ENCODE measurements at places on chromosomes 11 and 22.
A peak's percentile ranks its signal among the peaks of the same experiment; 100 is the strongest.

GRCh38 chr11:125514336-125515101, 18.5 kb upstream of the FEZ1 start:
- no peak for DNase-seq

- DNase-seq, result no peak
Measured at GRCh38 chr22:49934160-49934890, 15.9 kb downstream of the CRELD2 start.

DNA sequence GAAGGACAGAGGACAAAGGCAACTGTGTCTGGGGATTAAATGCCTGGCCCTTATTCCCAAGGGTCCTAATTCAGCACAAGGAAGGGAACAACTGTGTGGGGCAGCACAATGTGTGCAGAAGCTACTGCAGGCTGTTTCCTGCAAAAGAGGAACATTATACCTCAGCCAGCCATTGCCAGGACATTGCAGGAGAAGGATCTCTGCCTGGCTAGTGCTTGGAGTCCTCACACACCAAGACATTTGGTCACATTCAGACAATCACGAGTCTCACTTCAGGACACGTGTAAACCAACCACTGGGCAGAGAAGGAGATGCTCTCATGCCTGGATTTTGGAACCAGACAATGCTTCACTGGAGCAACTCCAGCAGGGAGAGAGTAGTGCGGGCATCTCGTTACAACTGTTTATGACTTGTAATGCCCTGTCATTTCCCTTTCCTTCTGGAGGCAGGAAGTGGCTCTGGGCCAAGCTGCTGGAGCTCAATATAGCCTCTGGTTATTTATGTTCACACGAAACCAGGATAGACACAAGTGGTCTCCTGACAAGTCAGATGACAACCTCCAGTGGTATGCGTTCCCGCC, 23.9 kb upstream of the ZC3H12C start:
- peak; percentile 84 for DNase-seq

DNA sequence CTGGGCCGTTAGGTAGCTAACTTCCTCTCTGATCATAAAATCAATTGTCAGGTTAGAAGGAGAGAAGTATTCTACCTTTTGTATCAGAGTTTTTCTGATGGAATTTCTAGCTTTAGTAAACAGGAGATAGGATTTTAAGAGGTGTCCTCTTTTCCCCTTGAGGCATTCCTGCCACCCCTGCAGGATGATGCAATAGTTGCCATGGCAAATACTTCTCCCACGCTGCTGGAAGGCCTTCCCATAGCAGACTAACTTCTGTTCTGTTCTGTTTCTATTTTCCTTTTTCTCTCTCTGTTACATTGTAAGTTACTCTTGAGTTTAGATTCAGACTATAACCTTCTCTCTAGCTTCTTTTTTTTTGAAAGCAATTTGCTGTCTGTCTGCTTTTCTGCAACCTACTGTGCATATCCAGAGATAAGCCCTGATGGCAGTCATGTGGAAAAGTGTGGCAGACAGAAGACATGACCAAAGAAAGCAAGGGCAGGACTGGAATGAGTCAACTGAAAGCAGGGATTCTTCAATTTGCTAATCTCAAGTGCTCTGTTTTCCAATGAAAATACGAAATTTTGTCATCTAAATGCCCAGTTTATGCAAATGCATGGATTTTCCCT, 679.1 kb downstream of the DLG2 start:
- no peak for DNase-seq

DNA sequence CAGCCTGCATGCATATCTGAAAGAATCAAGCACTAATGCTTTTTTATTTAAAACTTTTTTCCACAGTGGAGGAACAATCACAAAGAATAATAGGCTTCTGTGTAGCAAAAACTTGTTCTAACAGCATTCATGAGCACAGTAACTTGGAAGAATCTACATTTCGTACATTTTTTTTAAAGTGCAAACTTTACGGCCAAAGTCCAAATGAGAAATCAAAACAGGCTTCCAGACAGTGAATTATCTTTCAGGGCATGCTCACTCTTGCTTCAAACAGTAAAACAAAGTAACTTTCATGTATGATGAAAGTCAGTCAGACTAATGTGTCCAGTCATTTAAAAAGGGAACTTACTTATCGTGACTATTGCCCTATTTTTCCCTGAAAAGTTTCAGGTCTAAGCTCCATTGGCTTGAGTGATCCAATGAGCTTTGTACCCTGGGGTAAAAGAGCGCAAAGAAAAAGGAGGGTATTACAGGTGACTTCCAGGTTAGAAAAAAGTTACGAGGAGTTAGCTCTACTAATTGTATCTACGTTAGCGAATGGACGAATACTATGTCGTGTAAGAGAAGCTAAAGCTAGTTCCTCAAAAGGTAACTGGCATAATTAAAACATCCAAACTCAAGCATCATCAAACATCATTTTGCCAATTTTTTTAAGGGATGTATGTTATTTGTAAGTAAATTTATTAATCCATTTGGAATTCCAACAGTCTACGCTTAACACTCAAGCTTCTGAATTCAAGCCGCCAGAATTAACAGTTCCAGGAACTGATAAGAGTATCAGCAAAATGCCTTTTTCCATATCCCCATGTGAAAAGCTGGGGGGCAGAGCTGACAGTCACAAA, 1.7 kb downstream of the PICALM start:
- no peak for DNase-seq

DNA sequence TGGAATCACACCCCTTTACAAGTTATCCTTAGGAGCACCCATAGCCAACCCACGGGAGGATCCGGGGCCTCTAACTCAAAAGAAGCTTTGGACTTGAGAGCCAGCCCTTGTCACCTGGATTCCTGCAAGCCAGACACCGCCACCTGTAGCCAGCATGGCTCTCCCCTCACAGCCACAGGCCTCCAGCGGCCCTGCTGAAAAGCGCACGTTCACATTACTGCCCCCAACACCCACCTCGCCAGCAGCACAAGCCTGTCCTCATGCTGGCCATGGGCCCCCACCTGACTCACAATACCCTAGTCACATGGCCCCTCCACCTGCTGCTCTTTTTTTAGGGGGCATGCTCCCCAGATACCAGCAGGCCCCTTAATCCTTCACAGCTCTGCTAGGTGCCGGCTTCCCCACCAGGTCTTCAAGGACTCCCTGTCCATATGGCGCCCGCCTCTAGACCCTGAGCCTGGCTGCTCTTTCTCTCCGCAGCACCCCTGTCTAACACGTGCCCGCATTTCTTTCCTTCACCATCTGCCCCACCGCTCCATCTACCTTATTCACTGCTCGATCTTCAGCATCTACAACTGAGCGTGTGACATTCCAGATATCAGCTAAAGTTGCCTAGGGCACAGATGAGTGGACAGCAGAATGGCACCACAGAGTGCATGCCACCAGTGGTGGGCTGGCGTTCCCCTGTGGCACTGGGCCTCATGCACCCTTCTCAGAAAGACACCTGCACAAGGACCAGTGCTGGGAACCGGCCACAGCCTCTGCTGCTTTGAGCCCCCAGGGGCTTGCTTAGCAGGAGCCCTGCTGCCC, 6.6 kb downstream of the CARS1 start:
- DNase-seq, result no peak

DNA sequence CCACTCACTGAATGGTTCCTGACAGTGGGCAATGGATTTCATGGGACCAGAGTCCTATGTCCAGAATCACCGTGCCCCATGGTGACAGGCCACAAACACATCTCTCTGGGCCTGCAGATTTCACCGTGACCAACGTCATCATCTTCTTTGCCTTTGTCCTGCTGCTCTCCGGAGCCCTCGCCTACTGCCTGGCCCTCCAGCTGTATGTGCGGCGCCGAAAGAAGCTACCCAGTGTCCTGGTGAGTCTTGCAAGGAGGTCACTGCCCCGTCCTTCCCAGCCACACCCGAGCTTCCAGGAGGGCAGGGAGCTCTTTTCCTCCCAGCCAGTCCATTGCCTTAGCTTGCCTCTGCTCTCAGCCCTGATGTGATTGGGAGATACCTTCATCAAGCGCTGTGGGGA, 9.3 kb downstream of the IL10RA start:
- DNase-seq, result no peak

GRCh38 chr11:34316347-34317035, 41.3 kb downstream of the ABTB2 start:
- no peak for DNase-seq

GRCh38 chr22:17095538-17095937, 10.7 kb downstream of the IL17RA start:
- no peak for DNase-seq

GRCh38 chr11:86949995-86950660, 5.1 kb downstream of the FZD4 start:
- DNase-seq, result no peak

GRCh38 chr22:27996981-27997380, 77.9 kb upstream of the PITPNB start:
- no peak for DNase-seq

DNA sequence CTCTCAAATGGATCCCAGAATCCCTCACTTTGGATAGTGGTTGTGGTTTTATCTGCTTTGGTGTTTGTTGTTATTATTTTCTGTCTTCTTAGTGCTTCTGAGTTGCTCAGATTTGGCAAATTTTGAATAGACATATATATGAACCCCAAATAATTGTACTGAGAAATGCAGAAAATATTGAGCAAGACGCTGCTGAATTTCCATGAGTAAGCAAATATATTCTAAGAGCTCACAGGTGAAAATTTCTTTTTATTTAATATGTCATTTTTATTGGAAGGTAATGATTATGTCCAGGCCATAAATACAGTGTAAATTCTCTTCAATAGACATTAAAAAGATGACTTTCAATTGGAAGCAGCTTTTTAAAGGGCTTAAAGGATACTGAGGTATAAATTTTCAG, 152.1 kb downstream of the FAT3 start:
- DNase-seq, result no peak

DNA sequence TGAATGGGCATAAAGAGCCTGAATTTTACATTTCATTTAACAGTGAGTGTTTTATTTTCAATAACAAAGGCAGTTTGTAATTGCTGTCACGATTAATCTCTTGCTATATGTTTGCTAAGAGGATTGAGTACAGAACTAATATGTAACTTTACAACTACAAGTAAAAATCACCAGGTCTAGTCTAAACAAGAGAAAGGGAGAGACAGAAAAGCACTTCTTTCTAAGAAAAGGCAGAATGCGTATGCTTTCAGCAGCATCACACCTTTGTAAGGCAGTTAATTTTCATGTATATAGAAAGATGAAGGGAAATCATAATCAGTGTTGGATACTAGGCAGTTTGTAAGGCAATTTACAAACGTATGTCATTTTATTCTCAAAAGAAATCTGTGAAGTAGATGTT, 169.8 kb downstream of the NELL1 start:
- no peak for DNase-seq

DNA sequence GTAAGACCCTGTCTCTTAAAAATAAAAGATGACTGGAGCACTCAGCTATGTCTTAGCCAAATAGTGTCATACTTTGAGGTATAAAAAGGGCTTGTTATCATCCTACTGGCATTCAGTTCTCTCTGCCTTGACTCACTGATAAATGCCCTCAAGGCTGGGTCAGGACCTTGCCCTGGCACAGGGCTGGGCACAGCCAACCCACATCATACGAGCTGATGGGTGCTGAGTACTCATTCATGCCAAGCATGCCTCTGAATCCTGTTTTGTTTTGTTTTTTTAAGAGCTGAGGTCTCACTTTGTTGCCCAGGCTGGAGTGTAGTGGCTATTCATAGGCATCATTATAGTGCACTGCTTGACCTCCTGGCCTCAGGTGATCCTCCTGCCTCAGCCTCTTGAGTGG, 1.9 kb downstream of the SMTNL1 start:
- DNase-seq, result no peak

DNA sequence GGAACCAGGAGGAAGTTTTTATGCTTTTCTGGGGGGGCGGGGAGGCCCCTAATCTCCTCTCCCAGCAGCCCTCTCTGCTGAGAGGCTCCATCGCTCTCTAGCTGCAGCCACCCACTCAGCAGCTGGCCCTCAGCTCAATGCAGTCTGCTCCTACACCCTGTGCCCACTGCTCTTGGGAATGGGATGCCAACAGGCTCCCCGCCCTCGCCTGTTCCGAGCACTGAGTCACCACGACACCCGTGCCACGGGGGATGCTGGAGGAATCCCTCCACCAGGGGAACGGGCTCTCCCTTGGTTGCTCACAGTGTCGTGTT, 23.5 kb upstream of the SUSD2 start:
- no peak for DNase-seq

DNA sequence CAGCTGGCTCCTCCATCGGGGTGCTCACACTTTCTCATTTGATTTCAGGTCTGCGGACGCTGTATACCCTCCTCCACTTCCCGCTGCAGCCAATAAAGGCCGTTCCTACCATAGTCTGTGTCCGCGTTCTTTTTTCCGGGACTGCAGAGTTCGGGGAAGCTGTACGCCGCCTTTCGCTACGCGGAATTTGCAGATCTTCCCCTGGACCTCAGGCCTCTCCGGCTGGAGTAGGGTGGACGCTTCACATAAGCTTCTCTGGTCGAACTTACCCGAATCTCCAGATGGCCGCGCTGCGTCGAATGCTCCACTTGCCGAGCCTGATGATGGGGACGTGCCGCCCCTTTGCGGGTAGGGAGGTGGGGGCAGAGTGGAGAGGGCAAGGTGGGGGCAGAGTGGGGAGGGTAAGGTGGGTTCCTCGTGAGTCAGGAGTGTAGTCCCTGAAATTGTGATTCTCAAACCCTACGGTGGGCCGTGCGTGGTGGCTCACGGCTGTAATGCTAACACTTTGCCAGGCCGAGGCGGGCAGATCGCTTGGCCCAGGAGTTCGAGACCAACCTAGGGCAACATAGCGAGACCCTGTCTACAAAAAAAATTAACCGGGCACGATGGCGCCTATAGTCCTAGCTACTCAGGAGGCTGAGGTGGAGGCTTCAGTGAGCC, 617 bp downstream of the CSKMT start:
- DNase-seq, result no peak

DNA sequence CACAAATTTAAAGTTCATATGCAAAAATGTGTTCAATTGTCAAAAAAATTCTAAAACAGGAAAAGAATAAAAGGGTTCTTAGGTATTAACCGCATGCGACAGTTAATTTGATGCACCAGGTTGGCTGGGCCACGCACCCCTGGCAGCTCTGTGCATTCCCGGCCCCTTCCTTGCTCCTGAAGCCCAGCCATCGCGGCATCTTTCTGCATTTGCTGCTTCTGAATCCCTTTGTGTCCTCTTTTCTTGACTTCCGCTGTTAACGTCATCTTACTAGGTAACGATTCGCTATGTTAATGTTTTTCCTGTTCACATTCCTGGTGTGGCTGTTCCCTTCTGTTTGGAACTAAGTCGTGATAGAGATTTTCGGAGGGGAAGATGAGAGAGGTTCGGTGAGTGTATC, 7.9 kb upstream of the KLHDC7B start:
- no peak for DNase-seq

DNA sequence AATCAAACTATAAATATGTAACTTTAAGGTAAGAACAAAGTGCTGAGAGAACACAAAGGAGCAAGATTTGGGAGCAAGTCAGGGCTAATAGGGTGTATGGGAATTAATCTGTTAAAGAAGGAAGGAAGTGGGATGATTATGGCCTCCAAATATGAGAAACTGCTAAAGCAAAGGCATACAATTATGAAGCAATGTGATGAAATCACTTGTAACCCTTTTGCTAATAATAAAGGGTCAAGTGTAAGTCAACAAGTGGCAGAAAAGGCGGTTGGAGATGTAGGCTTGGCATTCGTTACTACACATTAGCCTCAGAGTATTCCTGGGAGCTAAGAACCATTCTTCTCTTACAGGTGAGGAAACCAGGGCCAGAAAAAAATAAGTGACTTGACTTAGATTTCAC, 1002.3 kb upstream of the TENM4 start:
- DNase-seq, result no peak

GRCh38 chr11:128619007-128619406, 31.6 kb upstream of the ETS1 start:
- DNase-seq, result no peak

All from HFF-Myc (cell line).